ENCODE measurements at places on chromosomes 1 and 21.

- DNase-seq: no peak
Observed at GRCh38 chr1:86339906-86340305, 56.2 kb downstream of the ODF2L start.

GRCh38 chr1:110308247-110308646 is 30.9 kb upstream of the RBM15 start:
- no peak for DNase-seq

GRCh38 chr1:241389400-241389799 is 32.4 kb upstream of the RGS7 start:
- DNase-seq: no peak

DNA sequence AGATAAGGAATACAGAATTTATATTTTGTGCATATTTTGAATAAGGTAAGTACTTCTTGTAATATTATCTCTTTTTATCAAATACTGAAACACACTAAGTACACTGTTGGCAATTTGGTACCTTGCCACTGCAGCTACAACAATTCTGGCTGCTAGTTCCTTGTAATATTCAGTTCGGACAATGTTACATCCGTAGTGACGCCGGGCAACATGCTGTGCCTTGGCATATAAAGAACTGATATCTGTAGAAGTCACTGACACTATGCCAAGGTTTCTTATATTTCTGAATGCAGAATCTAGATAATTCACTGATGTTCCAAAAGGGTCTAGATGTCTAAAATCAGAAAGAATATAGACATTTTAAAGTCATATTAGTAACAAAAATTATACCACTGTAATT is 17.5 kb downstream of the TRMT1L start:
- DNase-seq: no peak
